ENCODE measurements at places on chromosomes 7 and 10. TPM values are rescaled to one million over a fixed set of nuclear protein-coding genes. Genes with fewer than 3 reads are reported as not detected.

DNA sequence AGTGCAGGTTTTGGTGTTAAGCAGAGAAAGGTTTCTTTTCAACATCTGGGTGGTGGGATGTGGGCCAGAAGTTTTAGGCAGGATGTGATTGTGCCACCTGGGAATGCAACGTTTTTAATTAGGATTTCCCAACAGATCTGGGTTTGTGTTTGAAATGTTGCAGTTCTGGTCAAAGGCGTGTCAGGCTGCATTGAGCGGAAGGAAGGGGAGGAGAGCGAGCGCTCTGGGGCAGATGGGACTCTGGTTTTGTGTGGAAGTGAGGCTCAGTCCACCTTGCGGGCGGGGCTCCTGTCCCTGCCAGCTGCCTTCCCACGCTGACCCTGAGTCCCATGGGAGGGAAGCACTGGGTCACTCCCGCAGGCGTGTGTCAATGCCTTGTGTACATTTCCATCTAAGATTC is 767.7 kb downstream of the KCNMA1 start:
- H3K4me3 ChIP-seq, result no peak overlapping the region
- DNase-seq, result no peak
- H3K36me3 ChIP-seq, result no peaks in the 10 kb centered on the region
- H3K27ac ChIP-seq, result no peak overlapping the region
- peaks cover 7% of the 10 kb centered on the region for H3K27me3 ChIP-seq

DNA sequence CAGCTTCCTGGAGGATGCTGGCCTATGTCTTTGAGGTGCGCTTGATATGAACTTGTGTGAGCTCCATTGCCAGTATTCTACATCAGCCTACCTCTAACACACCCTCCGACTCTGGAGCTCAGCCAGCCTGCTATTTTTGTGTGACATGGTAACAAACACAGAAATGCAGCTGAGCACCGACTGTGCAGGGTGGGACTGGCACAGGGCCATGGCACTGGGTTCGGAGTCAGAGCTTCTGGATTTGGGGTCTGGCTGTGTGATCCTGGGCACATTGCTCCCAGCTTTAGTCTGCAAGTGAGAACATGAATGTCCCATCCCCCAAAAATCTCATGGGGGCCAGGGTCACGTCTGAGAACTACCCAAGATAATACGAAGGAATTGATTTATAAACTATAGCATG is 257.2 kb upstream of the CTBP2 start:
- H3K4me1 ChIP-seq, result no peaks in the 10 kb centered on the region
- peaks cover 2% of the 10 kb centered on the region for H3K27me3 ChIP-seq
- DNase-seq, result no peak
- H3K27ac ChIP-seq, result no peak overlapping the region
- no peaks in the 10 kb centered on the region for H3K36me3 ChIP-seq

- H3K27ac ChIP-seq, result no peak overlapping the region
- H3K4me1 ChIP-seq, result no peaks in the 10 kb centered on the region
- H3K4me3 ChIP-seq, result no peak overlapping the region
Measured at GRCh38 chr7:41175435-41175834, 527.5 kb downstream of the INHBA start.

DNA sequence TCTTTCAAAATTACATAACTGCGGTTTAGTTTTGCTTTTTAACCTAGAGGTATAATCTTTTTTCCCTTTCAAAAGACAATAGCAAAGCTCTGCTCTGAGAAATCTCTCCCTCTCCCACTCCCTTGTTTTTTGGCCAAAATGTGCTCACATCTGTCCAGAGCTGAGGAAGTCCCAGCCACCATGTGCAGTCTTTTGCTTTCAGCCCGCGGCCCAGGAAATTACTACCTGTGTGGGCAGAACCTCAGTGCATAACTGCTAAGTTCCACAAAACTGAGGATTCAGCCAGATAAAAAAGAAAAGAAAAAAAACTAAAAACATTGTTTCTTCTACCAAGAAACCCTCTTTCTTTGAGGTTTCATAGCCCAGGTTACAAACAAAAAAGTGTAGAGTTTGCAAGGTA is 115.0 kb upstream of the HGF start:
- no peaks in the 10 kb centered on the region for H3K4me1 ChIP-seq
- no peak overlapping the region for H3K27ac ChIP-seq
- DNase-seq, result no peak
- H3K4me3 ChIP-seq, result no peak overlapping the region
- no peaks in the 10 kb centered on the region for H3K36me3 ChIP-seq
- no peaks in the 10 kb centered on the region for H3K27me3 ChIP-seq

DNA sequence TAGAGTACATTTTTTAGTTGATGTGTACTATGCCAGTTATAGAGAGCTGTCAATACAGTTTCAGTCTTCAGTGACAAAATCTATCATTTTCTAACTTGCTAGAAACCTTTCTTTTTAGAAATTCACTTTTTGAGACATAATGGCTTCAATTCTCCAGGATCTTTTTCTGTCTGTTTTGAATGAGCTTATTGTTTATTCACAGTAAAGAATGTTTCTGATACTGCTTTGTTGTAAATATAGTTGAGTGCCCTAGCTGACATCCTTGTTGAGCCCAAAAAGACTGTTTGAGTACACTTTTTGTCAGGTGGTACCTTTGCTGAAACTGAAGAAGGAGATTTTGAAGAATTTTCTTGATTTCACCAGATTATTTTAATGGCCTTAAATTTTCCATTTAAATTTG is 139.9 kb downstream of the PPP1R9A start:
- no peak overlapping the region for H3K27ac ChIP-seq
- no peaks in the 10 kb centered on the region for H3K4me1 ChIP-seq
- no peaks in the 10 kb centered on the region for H3K27me3 ChIP-seq
- no peak for DNase-seq
- no peaks in the 10 kb centered on the region for H3K36me3 ChIP-seq
- H3K4me3 ChIP-seq, result no peak overlapping the region

The ARHGAP22 gene
- total RNA-seq, result 35.3 TPM

The CDHR1 gene
- not detected for total RNA-seq

GRCh38 chr10:118590334-118590733 is 5.1 kb downstream of the PRLHR start:
- no peaks in the 10 kb centered on the region for H3K36me3 ChIP-seq
- H3K27ac ChIP-seq, result no peak overlapping the region
- H3K4me3 ChIP-seq, result no peak overlapping the region
- no peaks in the 10 kb centered on the region for H3K4me1 ChIP-seq
- H3K27me3 ChIP-seq, result peaks cover 9% of the 10 kb centered on the region
- no peak for DNase-seq
